ENCODE measurements at places on chromosomes 3 and 15.
A peak's percentile ranks its signal among the peaks of the same experiment; 100 is the strongest.

DNA sequence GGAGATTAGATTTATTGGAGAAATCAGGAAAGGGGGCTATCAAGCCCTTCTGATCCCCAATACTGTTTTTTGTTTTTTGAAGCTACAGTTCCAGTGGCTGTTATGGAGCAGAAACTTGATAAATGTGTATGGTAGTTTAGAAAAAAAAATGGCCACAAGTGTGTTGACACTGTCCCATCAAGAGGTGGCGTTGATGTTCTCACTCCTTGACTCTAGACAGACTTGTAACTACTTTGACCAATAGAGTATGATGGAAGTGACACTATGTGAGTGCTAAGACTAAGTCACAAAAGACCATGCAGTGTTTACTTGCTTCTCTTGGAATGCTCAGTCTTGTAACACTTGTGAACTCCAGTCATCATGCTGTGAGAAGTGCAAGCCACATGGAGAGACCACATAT lies 356.7 kb downstream of the PDCD6IP start:
- DNase-seq, result no peak

GRCh38 chr3:196232882-196233251 lies 16.5 kb downstream of the SLC51A start:
- DNase-seq, result no peak

DNA sequence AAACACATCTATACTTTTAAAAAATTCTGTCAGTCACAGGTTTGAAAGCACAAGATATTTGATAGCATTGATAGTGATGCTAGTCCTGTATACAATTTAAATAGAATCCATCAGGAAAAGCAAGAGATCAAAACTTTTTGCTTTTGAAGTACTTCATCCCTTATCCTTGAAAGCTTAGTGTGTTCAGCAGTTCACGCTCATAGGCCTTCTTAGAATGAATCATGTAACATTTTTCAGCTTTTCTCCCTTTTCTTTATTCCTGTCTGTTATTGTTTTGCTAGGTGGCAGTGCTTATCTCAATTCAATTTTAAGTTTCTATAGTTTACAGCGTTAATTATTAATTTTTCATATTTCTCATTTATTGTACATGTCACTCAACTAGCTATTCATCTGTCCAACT lies 69.1 kb downstream of the FGF7 start:
- DNase-seq, result no peak

GRCh38 chr3:24937780-24938179 lies 443.1 kb upstream of the THRB start:
- no peak for DNase-seq

DNA sequence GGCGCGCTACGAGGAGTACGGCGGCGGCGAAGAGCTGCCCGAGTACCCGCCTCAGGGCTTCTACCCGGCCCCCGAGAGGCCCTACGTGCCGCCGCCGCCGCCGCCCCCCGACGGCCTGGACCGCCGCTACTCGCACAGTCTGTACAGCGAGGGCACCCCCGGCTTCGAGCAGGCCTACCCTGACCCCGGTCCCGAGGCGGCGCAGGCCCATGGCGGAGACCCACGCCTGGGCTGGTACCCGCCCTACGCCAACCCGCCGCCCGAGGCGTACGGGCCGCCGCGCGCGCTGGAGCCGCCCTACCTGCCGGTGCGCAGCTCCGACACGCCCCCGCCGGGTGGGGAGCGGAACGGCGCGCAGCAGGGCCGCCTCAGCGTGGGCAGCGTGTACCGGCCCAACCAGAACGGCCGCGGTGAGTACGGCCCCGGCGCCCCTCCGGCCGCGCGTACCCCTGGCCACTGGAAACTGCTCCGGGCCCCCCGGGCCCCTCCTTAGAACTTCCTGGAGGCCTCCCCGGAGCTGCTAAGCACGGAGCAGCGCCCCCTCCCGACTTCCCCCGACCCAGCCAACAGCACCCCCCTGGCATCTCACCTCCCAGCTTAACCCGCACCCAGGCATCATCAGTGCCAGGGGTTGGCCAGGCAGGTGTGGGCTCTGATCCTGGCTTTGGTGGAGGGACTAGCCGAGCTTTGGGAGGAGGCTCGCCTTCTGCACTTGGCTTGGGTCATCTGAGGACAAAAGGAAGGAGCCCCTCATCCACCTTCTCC lies 1.4 kb downstream of the LOXL1 start:
- DNase-seq, result peak; percentile 42

- DNase-seq, result no peak
Observed at GRCh38 chr15:91227766-91228165, 127.7 kb downstream of the SV2B start.

DNA sequence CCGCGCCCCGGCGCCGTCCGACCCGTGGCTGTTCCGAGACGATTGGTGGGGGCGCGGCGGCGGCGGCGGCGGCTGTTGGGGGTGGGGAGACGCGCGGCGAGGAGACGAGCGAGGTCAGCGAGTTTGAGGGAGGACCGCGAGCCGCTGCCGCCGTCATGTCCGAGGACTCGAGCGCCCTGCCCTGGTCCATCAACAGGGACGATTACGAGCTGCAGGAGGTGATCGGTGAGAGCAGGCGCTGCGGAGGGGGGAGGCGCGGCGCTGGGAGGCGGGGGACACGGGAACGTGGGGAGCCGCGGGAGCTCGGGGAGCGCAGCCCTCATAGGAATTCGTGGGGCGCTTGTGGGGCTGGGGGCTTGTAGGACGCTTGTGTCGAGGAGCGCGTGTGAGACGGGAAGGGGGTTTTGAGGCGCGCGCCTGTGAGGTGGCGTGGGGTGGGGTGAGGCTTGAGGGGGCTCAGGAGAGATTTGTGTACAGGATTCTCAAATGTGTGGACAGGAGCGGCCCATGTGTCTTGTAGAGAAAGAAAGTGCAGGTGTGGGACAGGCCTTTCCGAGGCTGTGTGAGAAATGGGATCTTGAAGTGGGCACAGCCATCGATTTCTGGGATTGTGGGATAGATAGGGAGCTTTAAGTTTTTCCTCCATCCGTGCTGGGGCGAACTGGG lies 518 bp downstream of the OXSR1 start:
- no peak for DNase-seq

DNA sequence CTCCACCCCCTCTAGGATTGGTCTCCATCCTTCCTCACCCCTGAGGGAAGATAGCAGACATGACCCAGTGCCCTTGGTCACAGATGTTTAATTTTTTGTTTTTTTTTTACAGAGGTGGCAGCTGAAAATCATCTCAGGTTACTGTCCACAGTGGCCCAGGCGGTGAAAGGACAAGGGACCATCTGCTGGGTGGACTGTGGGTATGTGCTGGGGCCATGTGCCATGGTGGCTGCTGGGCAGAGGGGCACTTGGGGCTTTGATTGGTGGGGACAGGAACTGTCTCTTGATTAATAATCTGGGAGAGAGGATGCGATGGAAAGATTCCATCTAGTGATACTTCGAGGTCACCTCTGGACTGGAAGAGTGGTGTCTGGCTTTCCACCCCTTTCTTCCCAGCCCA lies 25.4 kb downstream of the PDIA5 start:
- DNase-seq, result no peak

DNA sequence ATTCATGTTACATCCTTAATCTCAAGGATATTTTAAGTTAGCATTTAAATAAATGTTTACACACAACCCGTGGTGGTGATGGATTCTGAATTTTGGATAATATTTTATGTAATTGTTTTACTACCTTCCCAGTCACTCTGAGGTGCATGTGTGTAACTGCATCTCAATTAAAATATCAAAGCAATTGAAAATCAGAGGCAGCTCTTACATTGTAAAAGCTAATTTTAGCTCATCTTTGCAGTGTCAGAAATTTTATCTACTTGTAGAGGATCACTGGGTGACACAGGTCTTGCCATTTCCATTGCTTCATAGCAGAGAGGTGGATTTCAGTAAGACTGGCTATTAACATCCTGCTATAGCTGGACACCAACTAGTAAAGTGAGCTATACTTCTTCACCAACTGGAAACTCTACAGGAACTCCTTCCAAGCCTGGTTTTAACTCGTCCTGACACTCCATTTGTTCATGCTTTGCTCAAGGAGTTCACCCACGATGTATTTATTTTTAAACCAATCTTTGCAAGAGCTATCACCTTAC lies 19.6 kb upstream of the MITF start:
- no peak for DNase-seq

GRCh38 chr3:168249550-168250414 lies 154.1 kb upstream of the GOLIM4 start:
- no peak for DNase-seq

DNA sequence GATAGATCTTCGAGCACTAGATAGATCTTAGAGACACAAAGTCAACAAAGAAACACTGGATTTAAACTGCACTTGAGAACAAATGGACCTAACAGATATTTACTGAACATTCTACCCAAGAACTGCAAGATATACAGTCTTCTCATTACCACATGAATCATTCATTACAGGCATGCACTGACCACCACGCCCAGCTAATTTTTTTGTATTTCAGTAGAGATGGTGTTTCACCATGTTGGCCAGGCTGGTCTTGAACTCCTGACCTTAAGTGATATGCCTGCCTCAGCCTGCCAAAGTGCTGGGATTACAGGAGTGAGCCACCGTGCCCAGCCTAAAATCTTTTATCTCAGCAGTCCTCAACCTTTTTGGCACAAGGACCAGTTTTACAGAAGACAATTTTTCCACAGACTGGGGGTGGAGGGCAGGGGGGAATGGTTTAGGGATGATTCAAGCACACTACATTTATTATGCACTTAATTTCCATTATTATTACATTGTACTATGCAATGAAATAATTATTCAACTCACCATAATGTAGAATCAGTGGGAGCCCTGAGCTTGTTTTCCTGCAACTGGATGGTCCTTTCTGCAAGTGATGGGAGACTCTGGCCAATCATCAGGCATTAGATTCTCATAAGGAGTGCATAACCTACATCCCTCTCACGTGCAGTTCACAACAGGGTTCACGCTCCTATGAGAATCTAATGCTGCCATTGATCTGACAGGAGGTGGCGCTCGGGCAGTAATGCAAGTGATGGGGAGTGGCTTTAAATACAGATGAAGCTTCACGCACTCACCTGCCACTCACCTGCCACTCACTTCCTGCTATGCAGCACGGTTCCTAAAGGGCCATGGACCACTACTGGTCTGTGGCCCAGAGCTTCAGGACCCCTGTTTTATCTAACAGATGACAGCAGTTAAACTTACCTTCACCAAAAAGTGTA lies 21.7 kb downstream of the CSNK1G1 start:
- DNase-seq, result no peak

GRCh38 chr3:49998326-49998725 lies 58.4 kb downstream of the RBM6 start:
- DNase-seq, result no peak

- no peak for DNase-seq
Observed at GRCh38 chr3:134147411-134147810, 103.2 kb downstream of the RYK start.

- DNase-seq, result no peak
Observed at GRCh38 chr3:179670311-179670710, 17.5 kb downstream of the USP13 start.

DNA sequence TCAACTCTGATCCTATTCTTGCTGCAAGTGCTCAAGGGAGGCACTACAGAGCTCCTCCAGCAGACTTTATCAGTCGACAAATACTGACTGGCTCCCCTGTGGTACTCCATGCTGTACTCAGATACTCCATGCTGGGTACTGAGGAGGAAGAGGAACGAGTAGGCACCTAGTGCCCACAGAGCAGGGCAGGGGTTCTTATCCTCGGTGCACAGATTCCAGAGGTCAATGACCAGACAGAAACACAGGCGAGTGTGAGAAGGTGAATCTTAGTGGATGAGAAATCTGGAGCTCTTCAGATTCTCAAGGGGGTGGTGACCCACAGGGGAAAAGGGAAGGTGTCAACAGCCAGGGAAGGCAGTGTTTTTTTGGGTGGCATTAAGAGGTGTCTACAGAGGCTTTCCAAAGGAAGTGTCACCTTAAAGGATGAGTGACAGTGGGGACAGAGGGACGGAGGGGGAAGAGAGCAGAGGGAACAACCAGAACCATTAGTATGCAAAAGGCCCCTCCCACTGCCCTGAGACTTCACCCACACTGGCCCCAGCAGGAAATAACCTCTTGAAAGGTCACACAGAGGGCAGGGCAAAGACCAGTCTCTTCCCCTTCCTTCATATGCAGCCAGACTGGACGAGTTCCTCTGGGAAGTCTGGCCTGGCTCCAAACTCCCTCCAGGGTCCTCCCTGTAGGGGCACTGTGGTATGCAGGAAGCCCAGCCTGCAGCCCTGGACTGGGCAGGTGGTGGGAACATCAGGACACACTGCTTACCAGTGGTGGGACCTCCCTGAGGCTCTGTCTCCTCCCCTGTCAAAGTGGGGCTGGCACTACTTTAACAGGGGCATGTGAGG lies 27.5 kb downstream of the CCDC12 start:
- DNase-seq, result no peak

DNA sequence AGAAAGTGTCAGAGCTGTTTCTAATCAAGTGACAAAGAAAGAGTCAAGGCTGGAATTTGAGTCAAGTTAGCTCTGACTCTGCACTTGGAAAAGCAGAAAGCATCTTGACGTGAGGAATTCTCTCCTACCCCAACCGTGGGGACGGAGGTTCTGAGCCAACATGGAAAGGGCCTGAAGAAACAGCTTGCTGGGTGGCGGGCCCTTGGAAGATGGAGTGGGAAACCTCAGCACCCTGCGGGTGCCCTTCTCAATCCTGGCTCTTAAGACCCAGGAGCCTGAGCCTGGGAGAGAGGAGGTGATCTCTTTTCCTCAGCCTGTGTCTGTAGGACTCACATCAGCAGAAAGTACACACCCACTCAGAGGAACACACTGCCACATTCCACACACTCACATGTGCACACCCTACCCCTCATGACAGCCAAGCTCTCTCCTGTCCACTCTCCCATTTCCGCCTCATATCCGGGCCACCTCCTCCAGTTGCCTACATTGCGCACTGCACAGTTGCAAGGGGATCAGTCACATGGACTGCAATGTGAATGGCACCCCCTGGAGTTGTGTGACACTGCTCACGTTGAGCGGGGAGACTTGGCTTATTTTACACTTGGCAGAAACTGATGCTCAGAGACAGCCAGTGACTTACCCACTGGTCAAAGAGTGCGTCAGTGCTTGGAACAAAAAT lies 101.5 kb upstream of the SLC6A6 start:
- DNase-seq, result no peak

- DNase-seq, result no peak
Observed at GRCh38 chr15:53193149-53193548, 403.0 kb upstream of the ONECUT1 start.

DNA sequence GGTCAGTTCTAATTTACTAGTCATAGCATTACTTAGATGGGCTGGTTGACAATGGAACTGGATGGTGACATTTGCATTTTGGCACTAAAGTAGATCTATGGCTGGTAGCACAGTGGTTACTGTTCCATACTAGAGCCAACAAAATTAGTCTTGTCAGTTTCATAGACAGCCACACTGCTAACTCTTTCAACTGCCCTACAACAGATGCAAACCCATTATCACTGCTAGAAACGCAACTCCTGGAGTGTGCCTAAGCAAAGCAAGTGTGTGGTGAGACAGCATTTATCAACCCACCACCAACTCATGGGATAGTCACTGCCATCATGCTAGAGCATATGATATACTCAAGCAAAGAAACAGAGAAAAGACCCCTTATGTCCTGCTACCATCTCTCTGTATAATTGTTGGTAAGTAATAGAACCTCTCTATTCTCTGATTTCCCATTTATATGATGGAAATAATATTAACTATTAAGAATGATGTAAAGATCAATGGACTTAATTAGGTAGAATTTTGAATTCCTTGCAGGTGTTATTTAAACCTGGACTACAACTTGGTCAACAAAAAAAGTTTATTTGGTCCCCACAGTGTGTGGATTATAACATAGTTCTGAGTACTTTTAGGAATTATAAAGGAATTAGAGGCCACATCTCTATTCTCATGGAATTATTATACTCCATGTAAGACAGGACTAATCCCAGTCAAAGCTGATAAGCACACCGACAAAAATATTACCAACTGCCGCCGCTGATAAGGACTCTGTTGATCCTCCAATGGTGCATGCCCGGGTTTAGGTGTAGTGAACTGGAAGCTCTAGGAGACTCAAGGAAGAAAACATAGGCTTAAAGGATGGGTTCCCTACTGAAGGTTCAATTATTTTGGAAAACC lies 19.9 kb upstream of the ABHD5 start:
- DNase-seq, result no peak
